ENCODE measurements at places on chromosomes 3 and 15.

DNA sequence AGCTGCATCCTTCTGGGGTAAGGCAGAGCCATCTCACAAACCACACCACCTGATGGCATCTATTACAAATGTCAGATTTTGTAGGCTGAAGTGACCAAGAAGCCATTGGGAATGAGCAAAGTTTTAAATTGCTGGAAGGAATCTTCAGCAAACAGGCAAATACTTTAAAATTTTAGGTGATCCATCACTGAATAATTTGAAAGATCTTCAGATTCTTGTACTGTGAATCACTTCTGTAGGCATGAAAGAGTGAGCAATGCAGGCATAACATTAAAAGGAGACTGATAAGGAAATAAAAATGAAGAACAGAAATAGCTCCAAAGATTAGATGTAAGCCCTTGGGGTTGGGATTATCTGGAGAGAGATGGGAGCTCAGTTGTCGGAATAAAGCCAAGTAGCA, 36.0 kb upstream of the ALDH1L1 start:
- peak; percentile 54 for DNase-seq

- DNase-seq, result peak; percentile 24
Observed at GRCh38 chr15:36696196-36696595, 116.8 kb downstream of the CDIN1 start.

GRCh38 chr3:58198362-58198761, 12.4 kb downstream of the DNASE1L3 start:
- DNase-seq, result peak; percentile 43

- no peak for DNase-seq
Observed at GRCh38 chr3:183968666-183969245, 48.9 kb downstream of the ABCC5 start.

DNA sequence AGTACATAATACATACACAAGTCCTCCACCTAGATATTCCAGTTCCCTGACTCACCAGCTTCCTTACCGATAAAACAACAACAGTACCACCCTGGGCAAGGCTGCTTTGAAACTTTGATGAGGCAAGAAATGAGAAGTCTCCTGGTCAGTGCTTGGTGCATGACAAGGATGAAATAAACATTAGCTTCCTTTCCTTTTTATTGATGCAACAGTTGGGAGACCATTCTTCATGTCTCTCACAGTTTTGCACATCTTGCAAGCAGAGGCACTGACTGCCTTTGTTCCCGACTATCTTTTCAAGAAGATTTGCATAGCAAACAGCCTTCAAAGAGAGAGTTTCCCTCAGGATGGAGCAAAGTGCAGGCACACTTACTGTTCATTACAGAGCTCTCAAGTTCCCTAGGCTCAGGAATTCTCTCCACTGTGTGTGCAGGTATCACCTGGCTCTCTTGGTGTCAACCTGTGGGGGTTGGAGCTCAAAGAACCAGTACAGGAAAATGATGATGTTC, 65.2 kb downstream of the MYLK start:
- DNase-seq, result peak; percentile 90

GRCh38 chr3:156477323-156477722, 77.6 kb downstream of the SSR3 start:
- DNase-seq, result peak; percentile 30

DNA sequence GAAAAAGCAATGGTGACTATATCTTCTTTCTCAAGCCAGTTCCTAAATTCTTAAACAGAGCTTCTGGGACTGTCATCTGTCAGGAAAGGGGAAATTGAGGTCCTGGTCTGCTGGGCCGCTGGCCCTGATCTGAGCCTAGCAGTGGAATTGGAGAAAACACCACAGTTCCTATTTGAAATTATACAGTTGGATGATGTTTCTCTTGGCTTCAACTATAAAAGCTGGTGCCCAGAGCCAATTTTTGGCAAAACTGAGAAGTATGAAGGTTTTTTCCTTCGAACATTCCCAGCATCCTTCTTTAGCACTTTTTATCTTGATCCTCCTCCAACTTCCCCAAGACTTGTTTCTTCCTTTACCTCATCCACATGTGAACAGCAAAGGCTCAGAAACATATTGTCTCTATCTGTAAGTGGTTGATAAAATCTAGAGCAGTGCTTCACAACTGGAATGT, 83.9 kb downstream of the CD47 start:
- no peak for DNase-seq

- DNase-seq, result no peak
Observed at GRCh38 chr3:58132850-58133249, 77.9 kb downstream of the DNASE1L3 start.

DNA sequence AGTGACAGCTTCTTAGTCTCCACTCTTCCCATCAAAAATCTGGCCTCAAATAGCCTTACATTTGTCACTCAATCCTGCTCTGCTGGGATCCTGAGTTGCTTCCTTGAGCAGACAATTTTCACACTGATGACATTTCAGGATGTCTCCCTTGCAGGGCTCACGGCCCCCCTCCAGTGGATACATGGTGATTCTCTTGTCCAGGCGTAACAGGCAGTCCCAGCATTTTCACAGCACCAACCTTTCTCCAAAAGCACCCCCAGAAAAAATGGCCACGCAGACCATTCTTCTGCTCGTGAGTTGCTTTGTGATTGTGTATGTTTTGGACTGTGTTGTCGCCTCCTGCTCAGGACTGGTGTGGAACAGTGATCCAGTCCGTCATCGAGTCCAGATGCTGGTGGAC, 47.4 kb upstream of the WNT7A start:
- peak; percentile 3 for DNase-seq

DNA sequence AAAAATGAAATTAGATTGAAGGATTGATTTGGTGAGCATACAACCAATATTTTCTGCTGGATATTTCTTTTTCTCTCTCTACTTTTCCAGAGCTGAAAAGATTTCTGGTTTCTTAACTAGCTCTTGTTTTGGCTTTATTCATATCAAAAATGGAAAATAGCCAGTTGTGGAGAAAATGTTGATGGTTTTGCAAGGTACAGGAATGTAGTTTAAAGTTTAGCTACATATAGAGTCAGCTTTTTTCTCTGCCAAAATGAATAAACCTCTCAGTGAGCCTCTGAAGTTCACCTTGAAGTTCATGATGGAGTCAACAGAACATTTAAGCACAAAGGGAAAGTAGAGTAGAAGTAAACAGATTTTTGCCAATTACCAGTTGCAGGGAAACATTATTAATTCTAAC, 720.5 kb upstream of the ALCAM start:
- DNase-seq, result no peak

- DNase-seq, result peak; percentile 53
Observed at GRCh38 chr15:51600114-51600513, 22.5 kb downstream of the DMXL2 start.

- peak; percentile 74 for DNase-seq
Observed at GRCh38 chr15:45378149-45378912, at the start of gene GATM. GATM (minus strand) TSS chr15:45378544; CDS start chr15:45378453, 91 bp downstream.

GRCh38 chr3:136473716-136474326, 223.7 kb downstream of the PCCB start:
- DNase-seq, result peak; percentile 66

GRCh38 chr3:57896031-57896430, 112.2 kb upstream of the FLNB start:
- no peak for DNase-seq

DNA sequence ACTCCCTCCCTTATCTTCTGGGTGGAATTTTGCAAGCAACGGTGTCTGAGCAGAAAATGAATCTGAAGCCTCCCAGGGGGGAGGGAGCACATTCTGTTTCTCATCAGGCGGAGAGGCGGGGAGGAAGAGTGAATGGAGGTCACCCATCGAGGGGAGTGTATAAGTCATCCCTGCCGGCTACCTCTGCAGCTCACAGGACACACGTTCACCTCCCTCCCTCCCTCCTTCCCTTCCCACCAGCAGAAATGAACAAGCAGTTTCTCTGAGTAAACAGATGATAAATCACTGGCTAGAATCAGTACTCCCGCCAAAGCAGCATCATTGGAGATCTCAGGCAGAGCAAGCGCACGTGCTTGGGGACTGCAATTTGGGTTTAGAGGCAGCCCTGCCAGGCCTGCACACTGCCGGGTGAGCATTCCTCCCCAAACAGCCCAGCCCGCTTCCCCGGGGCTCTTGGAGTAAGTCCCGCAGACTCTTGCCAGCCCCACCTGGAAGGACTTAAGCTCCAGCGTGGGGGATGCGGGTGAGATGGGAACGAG, 38.3 kb downstream of the CPN2 start:
- DNase-seq, result peak; percentile 72

DNA sequence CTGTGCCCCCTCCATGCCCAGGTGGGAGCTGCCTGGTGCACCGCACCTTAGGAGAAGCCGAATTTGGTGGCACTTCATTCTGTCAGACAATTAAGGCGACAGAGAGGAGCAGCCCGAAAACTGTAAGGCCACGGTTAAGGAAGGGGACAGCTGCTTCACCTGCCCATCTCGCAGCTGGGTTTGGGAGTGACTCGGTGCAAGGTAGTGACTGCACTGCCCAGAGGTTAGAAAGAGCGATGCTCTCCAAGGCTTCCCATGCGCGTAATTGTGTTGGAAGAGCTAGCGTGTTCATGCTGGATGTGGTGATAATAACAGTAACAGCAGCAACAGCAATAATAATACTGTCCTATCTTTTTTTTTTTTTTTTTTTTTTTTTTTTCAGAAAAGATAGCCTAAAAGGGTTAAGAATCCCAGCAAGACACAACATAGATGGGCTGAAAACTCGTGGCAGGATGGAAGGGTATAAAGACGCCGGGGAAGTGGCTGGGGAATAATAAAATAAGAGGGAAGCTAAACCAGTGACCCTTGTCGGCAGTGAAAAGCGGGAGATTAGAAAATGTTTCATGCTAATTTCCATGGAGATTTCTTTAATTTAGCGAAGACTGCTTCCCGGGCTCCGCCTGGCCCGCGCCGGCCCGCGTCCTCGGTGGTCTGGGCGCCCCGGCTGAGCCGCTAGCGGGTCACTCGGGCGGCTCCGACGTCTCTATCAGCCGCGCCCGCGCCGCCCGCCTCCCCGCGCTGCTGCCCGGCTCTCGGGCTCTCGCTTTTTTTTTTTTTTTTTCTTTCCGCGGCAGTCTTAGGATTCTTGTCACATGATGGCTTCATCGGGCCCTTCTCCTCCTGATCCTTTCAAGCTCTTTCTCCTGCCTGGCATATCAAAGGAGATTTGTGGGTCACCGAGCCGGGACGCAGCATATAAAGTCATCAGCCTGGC, 617.1 kb downstream of the NR2F2 start:
- peak; percentile 3 for DNase-seq

- DNase-seq, result no peak
Observed at GRCh38 chr3:63338351-63338750, 60.2 kb downstream of the SYNPR start.

GRCh38 chr3:86985181-86985826, 5.6 kb downstream of the VGLL3 start:
- no peak for DNase-seq

- DNase-seq, result peak; percentile 98
Observed at GRCh38 chr3:120497336-120497735, 46.5 kb upstream of the FSTL1 start.

- DNase-seq, result no peak
Observed at GRCh38 chr15:33001926-33002325, 192.6 kb downstream of the FMN1 start.

- no peak for DNase-seq
Observed at GRCh38 chr3:140726066-140726465, 48.2 kb downstream of the TRIM42 start.

DNA sequence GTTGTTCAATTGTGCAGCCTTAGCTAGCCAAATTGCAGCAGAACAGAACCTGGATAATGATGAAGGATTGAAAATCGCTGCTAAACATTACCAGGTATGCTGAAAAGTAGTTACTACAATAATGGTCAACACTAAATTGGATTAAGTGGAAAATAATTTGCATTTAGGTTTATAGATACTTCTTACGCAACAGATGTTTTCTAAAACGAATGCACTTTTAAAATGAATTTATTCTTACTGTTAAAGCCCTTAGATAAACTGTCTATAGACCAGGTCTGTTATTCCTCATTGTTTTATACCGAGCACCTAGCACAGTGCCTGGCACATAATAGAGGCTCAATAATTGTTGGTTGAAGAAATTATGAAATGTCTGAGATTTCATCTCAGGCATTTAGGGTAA, 23.6 kb downstream of the PDCD6IP start:
- DNase-seq, result no peak

- no peak for DNase-seq
Observed at GRCh38 chr3:106707347-106707746, 669.9 kb upstream of the CCDC54 start.

GRCh38 chr3:168459226-168459784, 363.6 kb upstream of the GOLIM4 start:
- DNase-seq, result no peak

DNA sequence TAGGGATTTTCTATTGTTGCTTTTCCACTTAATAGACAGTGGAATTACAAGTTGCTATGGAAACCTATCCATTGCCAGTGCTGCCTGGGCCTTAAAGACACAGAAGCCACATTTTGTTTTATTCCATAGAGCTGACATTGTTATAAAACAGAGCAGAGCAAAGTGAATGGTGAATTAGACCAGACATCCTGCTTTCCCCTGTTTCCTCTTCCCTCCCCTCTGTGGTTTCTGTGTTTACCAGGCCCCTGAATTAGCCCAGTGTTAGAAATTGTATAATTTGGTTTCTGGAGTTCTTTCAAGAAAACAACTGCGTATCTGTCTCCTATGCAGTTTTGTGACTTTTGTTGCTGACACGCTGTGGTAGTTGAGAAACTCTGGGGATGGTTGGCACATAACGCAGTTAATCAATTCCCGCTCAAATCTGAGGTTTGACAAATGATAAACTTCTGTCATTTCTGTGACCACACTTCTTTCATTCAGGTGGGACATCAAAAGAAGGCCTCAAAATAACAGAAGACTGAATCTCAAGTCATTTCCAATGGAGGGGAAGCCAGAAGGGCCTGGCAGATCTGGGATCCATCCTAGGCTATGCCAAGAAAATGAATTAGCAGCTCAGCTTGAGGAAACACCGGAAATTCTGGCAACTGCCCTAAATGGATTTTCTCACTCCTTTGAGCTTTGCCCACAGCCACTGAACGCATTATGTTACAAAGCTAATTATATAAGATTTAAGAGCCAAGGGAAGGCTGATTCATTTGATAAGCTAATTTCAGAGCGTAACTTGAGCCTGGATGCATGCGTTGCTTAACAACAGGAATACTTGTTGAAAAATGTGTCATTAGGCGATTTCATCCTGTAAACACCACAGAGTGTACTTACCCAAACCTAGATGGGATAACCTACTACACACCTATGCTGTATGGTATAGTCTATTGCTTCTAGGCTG, 46.9 kb downstream of the NR1D2 start:
- peak; percentile 54 for DNase-seq

DNA sequence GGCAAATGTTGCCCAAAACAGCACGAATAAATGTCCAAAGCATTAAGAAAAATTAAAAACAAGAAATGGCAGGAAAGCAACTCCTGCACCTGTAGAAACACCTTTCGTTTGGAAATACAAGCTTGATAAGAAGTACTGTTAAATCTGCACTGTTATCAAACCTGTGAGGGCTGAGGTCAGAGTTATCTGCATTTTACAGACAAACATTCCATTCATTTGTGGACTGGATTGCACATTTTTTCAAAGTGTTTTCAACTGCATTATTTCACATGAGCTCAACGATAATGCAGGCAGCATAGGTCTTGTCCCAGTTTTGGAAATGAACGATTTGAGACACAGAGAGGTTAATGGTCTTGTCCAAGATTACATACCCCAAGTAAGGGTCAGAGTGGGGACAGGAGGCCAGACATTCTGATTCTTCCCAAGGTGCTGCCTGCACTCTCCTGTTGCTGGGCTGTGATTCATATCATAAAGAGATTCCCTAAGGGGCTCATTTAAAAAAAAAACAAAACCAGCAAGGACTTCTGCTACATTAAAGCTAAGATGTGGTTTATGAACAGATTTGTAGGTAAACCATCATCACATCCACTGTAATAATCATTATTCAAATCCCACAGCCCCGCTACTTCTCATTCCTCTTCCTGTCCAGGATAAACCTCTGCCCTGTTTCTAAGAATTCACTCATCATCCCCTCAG, 13.0 kb downstream of the GUCA1C start:
- DNase-seq, result no peak

Measured in iris pigment epithelial cell (primary cell).